ENCODE measurements at places on chromosomes 2 and 18.

- no peak for DNase-seq
These were observed 48.2 kb upstream of the PAPOLG start for GRCh38 chr2:60707750-60708371.

GRCh38 chr2:42804891-42805290 lies 12.5 kb upstream of the HAAO start:
- DNase-seq = no peak

DNA sequence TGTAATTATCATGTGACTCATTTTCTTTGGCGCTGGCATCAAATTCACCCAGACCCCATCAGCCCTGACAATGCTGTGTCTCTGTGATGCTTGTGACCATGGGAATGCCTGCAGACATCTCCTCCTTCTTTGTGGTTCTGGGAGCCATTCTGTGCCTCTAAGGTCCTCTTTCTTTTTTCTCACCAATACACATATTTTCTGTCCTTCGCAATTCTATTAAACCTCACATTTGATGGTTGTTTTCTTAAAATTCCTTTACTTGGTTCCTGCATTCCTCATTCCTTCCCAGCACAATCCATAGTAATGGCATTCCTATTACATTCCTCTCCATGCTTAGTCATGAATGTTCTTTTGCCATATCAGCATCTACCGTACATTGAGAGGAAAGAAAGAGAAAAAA lies 375.3 kb downstream of the PIK3C3 start:
- DNase-seq = no peak

- DNase-seq = no peak
These were observed 289.8 kb upstream of the SPRED2 start for GRCh38 chr2:65722028-65722778.

DNA sequence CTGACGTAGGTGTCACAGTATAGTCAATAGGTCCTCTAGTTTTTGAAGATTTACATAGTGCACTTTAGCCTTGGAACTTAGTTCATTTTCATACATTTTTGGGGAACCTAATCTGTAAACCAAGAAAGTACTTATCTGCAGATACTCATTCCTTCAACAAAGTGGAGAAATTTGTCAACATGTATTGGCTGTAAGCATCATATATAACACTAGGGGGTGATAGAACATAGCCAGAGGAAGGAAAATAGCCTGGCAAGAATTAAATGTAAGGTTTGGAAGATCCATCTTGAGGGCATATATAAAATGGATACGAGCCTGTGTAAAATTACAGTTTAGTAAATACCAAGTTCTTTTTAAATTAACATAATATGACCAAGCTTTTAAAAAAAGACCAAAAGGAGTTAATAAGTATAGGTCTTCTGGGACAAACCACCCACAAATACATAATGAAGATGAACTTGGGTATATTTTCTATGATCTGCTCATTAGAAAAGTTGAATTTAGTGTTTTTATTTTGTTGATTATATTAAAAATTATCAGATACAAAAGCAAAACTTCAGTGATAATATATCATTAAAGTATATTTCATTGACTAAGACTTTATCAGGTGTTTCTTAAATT lies 18.2 kb downstream of the RPL37A start:
- DNase-seq = no peak

GRCh38 chr2:19158211-19158610 lies 200.2 kb downstream of the OSR1 start:
- DNase-seq = no peak

DNA sequence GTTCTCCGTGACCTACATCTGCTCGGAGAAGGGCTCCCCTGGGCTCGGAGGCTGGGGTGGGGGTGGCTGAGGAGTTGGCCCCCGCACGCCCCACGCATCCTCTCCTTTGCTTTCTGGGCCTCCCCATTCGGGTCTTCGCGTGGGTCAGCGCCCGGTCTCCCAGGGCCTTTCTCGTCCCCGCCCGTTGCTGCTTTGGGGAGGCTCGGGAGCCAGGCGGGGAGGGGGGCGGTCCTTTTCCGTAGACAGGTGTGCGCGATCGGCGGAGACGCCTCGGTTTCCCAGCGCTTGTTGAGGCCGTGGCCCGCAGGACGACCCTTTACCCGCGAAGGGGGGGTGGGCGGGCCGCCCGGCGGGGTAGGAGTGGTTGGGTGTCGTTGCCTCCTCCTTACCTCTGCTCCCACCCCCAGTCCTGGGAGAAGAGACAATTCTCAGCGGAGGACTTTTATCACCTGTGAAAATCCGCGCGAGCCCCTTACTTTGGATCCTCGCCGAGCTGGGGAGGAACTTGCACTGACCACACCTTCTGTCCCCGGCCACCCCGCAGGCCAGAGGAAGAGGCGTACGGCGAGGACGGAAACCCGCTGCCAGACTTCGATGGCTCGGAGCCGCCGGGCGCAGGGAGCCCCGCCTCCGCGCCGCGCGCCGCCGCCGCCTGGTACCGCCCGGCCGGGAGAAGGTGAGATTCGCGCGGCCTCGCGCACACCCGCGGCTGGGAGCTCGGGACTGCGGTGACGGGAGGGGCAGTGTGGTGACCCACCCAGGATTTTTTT lies 2.6 kb downstream of the ADCYAP1 start:
- DNase-seq = peak; percentile 52

GRCh38 chr18:57154191-57154830 lies 7.4 kb downstream of the BOD1L2 start:
- no peak for DNase-seq

GRCh38 chr18:51342815-51343214 lies 145.3 kb upstream of the MEX3C start:
- no peak for DNase-seq

- DNase-seq = no peak
These were observed 417.6 kb downstream of the LRRTM4 start for GRCh38 chr2:77104554-77104953.

- no peak for DNase-seq
These were observed 224.2 kb downstream of the NUP35 start for GRCh38 chr2:183348492-183348891.

DNA sequence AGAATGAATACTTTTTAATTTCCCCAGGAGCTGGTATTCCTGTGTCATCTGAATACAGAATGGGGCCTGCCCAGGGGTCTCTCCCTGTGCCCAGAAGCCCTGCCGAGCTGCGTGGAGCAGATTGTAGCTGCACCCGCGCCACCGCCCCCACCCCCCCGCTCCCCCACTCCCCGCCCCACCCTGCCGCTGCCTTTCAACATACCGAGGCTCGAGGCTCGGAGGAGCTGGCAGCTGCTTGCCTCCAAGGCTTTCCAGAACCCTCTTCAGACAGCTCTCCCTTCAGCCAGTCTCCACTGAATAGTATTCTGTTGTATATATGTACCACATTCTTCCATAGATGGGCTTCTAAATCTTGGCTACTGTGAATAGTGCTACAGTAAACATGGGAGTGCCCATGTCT lies 150.7 kb downstream of the TSN start:
- DNase-seq = no peak

DNA sequence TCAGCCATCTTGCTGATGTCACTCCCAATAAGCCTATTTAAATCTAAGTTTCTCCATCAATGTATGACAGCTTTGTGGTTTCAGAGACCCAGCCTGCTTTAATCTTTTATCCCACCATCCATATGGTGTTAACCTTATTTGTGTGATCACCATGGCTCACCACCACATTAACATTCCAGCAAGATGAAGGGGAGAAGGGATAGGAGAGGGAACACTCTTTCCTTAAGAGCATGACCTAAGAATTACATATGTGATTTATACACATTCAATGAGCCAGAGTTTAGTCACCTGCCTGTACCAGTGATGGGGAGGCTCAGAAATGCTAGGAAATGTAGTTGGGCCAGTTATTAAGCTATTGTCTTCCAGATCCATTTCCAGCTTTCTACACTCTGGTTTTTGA lies 44.5 kb upstream of the CHN1 start:
- DNase-seq = no peak

GRCh38 chr2:127647242-127648190 lies 1.6 kb downstream of the GPR17 start:
- DNase-seq = no peak

GRCh38 chr2:136433261-136433660 lies 315.3 kb upstream of the CXCR4 start:
- DNase-seq = no peak

GRCh38 chr2:25851740-25852503 lies 26.4 kb downstream of the ASXL2 start:
- DNase-seq = no peak

- no peak for DNase-seq
These were observed 266.7 kb downstream of the METTL4 start for GRCh38 chr18:2304378-2305175.

DNA sequence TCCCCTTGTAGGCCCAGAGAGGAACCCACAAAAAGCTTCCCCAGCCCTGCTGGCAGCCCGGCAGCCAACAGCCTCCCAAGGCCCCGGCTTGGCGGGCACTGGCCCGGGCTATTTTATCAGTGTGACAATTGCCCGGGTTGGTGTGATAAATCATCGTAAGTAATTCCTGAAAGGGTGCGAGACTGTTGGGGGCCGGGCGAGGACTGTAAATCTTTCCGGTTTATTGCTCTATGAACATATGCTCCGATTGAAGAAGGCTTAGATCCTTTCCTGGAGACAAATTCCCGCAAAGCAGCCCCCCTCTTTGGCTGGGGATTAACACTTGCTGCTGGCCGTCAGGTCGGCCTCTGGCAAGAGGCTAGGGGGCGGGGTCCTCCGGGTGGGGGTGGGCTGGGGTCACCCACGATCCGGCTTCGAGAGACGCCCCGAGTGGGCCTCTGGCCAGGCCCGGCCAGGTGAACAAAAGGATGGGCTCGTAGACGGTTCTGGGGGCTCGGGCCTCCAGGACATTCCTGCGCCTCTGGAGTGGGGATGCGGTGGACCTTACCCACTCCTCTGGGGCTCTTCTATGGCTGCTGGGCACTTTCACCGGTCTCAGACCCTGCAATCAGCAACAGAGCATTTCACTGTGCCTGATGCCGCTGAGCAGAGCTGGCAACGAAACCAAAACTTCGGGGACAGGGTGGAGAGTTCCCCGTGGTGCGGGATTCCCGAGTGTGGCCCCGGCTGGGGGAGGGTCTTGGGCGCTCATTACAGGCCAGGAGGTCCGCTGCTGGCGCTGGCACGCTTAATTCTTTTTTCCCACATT lies 2.0 kb downstream of the HOXD3 start:
- no peak for DNase-seq

DNA sequence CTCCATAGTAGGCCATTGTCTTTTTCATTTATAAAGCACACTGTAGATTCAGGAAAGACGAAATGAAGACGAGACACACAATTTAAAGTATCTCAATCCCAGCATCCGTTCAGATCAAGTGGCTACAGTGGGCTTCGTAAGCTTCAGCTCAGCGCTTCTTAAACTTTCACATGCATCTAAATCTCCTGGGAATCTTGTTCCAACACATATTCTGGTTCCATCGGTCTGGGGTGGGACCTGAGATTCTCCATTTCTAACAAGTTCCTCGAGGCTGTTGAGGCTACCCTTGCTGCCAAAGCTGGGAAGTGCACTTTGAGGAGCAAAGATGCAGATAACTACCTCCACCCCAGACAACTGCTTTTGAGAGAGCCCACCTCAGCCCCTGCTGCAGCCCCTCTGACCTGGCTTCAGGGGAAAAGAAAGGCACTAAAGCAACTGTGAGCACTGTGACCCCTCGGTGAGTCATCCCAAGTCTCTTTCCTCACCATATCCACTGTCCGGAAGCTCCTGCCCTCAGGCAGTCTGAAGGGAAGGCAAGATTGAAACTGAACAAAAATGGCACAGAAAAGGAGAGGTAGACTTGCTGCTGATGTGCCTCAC lies 201.1 kb upstream of the FBXO11 start:
- DNase-seq = no peak

DNA sequence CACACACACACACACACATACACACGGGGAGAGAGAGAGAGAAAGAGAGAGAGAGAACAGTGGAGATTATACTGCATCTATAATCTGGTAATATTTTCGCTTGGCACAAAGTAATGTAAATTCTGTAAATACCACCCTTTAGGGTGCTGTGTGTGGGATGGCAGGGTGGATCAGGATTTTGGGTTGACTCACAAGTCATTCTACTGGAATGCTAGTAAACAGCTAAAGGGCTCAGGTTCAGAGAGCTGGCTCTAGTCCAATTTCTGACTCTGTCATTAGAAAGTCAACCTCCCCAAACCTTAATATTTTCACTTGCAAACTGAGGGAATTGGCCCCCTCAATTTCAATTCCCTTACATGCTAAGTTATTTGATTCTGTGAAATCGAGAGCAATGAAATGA lies 308.3 kb downstream of the TSN start:
- DNase-seq = no peak

DNA sequence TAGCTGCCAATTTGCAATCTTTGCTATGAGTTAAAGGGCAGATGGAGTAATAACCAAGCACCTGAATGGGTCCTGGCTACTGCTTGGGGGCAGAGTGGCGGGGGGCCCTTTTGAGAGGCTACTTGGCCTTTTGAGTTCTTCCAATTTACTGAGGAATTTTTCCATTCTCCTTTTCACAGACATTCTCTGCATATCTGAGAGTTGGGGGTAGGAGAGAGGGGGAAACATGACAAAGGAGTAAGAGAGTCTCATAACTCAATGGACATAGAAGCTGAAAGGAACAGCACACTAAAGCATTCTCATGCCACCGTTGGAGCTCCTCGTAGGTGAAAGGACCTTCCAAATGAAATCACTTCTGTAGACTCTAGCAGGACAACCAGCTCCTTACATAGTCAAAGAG lies 16.1 kb downstream of the LGALSL start:
- no peak for DNase-seq

GRCh38 chr2:239177908-239178307 lies 222.9 kb downstream of the HDAC4 start:
- DNase-seq = no peak

DNA sequence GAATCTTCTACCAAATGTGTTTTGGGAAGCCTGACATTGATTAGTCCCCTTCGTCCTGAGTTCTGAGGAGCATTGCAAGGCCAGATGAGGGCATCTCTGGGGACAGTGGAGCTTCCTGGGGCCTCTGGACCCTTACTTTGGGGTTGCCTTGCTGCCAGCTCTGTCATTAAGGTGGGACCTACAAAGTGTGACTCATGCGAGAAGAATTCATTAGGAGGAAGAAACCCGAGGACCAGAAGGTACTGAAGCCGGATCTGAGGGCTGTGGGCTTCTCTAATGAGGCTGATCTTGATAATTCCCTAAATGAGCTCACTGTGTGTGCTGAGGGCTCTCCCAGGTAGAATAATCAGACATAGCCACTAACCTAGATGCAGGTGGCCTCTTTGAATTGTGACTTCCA lies 695 bp upstream of the SCYGR2 start:
- no peak for DNase-seq

- DNase-seq = no peak
These were observed 105.9 kb upstream of the RMDN2 start for GRCh38 chr2:37819186-37819585.

GRCh38 chr2:113755035-113755834 lies 1.2 kb downstream of the SLC35F5 start:
- no peak for DNase-seq

DNA sequence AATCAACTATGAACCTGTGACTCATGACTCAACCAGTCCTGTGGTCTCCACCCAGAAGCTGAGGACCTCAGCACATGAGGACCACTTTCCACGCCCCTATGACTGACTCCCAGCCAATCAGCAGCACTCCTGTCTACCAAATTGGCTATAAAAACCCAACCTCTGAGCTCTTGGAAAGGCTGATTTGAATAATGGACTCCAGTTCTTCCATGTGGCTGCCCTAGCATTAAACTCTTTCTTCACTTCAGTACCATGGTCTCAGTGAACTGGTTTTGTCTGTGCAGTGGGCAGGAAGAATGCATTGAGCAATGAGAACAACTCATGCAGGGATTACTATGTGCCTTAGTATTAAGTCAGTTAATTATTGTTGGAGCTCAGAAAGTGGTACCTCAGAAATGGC lies 78.3 kb downstream of the CMPK2 start:
- DNase-seq = no peak
